ENCODE measurements at places on chromosomes 11 and 22.
A peak's percentile ranks its signal among the peaks of the same experiment; 100 is the strongest.

- DNase-seq = no peak
These were observed 17.6 kb downstream of the SELENOO start for GRCh38 chr22:50218153-50218995.

- no peak for DNase-seq
These were observed 1.7 kb downstream of the TM7SF2 start for GRCh38 chr11:65113361-65113756.

DNA sequence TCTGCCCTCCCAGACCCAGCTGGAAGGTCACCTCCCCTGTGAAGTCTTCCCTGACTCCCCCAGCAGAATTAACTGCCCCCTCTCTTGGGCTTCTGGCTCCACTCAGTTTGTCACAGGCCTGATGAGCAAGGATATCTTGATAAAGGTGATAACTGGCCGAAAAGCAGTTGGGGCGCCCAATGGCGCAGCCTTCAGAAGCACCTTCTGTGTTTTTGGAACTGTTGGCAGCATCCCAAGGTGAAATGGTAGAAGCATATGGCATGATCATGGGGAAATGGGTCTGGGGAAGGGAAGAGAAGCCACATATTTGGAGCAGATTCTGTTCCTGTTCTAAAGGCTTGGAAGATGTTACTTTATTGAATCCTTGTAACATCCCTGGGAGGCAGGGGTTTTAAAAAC is 2.8 kb upstream of the TAB1 start:
- DNase-seq = no peak

GRCh38 chr11:107924306-107924705 is 3.9 kb upstream of the RAB39A start:
- DNase-seq = no peak

GRCh38 chr22:41237707-41238569 is 2.8 kb downstream of the CHADL start:
- DNase-seq = peak; percentile 80

DNA sequence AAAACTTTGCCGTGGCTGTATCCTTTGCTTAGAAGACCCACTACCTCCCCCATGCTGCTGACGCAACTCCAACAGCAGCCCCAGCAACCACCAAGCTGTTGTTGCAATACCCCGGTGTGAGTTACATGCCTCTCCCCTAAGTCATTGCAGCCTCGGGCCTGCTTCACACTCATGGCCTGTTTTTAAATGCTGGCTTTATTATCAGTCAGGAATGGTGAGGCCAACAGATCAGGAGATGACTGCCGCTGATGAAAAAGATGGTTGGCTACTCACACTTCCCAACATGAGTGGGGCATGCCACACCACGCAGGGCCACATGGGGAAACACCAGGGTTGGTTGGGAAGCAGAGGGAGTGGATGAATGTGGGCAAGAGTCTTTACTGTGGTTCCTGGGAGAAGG is 171.5 kb upstream of the SYT13 start:
- DNase-seq = no peak
